Activated naive CD4-positive, alpha-beta T cell (primary cell): ENCODE measurements at places on chromosomes 6 and 20.
A peak's percentile ranks its signal among the peaks of the same experiment; 100 is the strongest.

DNA sequence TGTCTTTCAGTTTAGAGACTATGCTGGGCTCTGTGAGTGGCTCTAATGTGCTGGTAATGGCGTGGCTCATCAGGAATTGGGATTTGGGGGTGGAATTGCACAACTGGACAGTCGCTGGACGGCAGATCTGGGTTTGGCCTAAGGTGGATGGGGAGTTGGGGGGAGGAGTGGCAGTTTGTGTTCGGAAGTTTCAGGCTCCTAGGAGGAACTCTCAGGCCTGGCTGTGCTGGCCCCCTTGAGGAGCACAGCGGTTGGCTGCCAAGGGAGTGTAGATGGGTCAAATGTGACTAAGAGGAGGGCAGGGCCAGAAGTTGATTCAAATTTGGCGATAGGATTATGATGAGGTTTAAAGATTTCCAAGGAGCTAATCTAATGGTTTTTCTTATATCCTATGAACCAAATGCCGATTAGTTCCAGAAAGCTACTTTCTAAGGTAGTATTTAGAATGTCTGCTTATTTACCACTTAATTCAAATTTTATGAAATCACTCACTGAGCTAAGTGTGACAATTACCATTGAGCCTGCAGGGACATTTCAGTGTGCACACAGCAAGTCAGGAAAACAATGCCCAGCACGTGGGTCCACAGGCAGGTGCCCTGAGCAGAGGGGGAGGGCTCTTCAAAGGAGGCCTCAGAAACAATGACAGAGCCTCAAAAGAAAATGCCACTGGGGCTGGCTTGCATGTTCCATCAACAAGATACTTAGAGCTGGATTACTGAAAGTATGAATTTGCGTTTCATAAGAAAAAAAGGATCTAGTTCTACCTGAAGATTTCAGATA, 111.0 kb downstream of the GJA10 start:
- DNase-seq: no peak

DNA sequence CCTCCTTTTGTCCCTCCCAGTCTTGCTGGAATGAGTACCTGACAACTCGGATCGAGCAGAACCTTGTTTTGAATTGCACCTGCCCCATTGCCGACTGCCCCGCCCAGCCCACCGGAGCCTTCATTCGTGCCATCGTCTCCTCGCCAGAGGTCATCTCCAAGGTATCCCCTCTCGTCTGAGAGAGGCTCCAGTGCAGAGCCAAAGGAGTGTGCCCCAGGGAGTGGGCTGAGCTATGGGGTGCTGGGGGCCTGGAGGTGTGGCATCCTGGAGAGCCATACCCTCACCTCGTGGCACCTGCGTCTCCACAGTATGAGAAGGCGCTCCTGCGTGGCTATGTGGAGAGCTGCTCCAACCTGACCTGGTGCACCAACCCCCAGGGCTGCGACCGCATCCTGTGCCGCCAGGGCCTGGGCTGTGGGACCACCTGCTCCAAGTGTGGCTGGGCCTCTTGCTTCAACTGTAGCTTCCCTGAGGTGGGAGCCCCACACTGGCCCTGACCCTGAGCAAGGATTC, 8.8 kb downstream of the DNPH1 start:
- DNase-seq: no peak

- no peak for DNase-seq
Measured at GRCh38 chr6:88298066-88298845, 132.1 kb upstream of the CNR1 start.

DNA sequence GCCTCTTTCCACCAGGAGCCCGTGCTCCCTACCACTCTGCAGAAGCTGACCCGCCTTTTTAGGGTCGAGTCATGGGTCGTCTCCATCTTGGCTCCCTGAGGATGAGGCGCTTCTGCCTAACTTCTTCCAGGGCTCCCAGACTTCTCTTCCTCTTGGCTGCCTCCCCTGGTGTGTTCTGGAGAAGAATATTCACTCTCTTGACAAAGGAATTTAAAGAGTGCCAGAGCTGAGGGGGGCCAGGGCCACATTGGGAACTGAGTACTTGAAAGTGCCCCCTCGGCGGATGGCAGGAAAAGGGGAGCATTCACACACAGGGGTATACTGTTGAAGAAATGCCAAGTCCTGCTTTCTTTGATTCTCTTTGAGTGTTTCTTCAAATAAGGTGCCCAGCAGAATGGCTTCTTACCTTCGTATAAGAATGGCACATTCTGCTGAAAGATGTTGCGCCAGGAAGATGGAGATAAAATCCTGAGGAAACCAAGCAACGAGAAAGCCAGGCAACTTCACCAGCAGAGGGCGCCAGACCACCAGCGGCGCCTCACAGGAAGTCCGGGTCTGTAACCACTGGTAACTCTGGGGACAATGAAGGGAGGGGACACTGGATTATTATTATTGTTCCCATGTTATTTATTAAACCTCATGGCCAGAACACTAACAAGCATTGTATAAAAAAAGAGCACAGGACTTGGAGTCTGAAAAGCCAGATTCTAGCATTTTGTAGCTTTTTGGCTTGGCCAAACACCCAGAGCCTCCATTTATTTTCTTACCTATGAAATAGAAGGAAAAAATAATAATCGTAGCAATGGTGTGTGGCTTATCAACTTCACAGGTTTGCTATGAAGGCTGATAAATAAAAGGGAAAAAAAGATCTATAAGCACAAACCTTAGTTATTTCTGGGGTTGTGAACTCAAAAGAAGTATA, 176.7 kb downstream of the HACE1 start:
- peak; percentile 41 for DNase-seq

DNA sequence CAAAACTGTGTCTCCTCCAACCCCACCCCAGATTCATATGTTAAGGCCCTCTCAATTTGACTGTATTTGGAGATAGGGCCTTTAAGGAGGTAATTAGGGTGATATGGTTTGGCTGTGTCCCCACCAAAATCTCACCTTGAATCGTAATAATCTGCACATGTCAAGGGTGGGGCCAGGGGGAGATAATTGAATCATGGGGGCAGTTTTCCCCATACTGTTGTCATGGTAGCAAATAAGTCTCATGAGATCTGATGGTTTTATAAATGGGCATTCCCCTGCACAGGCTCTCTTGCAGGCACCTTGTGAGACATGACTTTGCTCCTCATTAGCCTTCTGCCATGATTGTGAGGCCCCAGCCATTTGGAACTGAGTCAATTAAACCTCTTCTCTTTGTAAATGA, 46.6 kb upstream of the TOX2 start:
- no peak for DNase-seq

DNA sequence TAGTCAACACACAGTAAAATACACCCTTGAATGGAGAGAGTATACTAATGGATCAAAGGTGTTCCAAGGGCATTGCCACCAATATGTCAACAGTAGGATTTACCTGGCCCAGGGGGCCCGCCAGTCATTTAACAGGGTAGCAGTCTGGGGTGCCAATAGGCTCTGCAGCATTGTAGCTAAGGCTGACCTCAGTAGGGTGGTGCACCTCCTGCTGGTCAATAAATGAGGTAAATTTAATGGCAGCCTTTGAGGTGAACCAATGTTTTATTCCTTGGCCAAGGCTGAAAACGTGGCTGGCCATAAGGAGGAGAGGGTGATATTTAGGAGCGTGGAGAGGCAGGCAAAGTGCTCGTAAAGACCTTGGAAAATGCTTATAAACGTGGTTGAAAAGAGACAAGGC, 147.2 kb downstream of the RPS12 start:
- DNase-seq: no peak

GRCh38 chr6:75201901-75202672, 3.8 kb downstream of the COL12A1 start:
- DNase-seq: no peak

GRCh38 chr6:9646342-9647070, 768.4 kb downstream of the TFAP2A start:
- DNase-seq: no peak

GRCh38 chr6:35484921-35485392, 11.9 kb downstream of the TEAD3 start:
- no peak for DNase-seq

- DNase-seq: no peak
Measured at GRCh38 chr6:33840048-33840926, 36.5 kb upstream of the MLN start.

DNA sequence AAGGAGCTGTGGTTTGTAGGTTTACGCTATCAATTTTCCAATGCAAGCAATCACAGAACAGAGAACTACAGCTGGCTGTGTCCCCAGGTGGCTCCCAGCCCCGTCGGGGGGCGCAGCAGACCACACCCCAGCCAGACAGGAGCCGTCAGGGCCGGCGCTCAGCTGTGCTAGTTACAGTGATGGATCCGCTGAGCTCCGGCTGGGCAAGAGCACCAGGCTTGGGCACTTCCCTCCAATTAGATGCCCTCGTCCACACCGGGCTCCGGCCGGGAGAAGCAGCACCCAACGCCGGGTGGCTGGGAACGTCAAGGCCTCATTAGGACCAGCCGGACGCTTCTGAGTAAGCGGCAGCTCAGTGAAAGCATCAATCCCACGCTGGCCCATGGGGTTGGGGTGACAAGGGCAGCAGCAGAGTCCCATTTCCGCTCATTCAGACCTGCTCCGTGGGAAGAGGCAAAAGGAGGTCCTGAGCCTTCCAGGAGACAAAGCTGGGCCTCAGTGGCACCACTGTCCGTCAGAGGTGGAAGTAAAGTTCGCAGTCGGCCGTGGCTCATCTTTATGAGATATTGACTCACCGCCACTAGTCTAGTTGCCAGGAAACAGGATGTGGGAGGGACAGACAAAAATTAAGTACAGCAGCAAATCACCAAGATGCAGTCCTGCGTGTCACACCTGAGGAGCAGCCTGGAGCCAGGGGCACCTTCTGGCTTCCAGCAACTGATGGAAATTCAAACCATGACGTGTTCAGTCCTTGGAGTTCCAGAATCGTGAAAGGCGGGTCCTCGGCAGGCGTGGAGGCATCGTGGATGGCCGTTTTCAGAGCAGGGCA, 164.1 kb downstream of the TAF4 start:
- DNase-seq: no peak

DNA sequence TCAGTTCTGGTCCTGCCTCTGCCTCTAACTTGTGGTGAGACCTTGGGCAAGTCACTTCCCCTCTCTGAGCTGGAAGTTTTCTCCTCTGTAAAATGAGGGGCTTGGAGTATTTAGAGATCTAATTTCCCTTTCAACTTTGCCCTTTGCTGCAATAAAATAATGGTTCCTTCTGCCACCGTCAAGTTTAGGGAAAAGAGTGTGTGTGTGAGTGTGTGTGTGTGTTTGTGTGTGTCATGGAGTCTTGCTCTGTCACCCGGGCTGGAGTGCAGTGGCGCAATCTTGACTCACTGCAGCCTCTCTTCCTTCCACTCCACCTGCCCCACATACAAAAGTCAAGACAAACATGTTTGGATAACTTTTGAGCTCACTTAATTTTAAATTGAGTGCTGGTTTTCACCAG, 39.2 kb upstream of the PIM1 start:
- no peak for DNase-seq

DNA sequence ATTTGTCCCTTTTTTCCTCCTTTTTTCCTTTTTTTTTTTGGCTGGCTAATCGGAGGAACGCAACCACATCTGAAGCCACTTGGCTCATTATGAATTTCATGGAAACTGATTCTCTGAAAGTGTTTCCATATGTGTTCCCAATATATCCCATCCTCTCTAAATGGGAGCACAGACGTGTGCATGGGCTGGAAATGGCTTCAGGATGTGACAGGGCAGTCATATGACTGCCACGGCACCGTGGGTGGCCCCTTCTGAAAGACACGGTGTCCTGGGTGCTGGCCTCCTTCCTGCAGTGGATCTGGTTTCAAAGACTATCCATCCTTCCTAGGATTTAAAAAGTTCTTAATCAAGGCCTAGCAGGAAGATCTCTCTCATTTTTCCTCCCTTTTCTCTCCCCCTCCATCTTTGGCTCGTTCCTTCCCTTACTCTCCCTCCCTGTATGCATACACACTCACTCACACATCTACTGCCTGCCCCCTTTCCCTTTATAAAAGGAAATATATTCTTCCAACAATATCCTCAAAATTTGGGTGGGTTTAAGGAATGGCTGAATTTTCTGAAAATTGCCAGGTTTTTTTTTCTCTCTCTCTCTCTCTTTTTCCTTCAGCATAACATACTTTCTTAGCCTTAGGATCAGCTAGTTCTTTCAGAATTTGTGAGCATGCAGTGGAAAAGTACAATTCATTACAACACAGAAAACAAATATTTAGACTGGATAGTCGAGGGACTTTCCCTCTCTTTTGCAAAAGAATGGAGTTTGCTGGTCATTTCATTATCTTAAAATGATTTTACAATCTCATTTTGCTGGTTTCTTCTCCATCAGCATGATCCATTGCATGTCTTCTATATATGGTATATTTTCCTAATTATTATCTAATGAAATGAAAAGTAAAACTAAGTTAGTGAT, 161.2 kb upstream of the SUPT3H start:
- no peak for DNase-seq

DNA sequence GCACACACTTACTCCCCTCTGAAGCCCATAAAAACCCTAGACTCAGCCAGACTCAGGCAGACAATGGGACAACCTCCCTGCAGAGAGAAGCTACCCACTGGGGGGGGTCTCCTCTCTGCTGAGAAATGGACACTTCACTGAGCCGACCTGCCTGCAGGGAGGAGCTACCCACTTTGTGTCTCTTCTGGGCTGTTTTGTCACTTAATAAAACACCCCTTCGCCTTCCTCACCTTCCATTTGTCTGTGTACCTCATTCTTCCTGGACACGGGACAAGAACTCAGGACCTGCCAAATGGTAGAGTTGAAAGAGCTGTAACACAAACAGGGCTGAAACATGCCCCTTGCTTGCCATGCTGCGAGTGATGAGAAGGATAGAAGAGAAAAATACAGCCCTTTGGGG, 151.7 kb upstream of the HDDC2 start:
- DNase-seq: no peak
